Body of pancreas (tissue), 4 donors: ENCODE measurements at places on chromosomes 4 and X.

DNA sequence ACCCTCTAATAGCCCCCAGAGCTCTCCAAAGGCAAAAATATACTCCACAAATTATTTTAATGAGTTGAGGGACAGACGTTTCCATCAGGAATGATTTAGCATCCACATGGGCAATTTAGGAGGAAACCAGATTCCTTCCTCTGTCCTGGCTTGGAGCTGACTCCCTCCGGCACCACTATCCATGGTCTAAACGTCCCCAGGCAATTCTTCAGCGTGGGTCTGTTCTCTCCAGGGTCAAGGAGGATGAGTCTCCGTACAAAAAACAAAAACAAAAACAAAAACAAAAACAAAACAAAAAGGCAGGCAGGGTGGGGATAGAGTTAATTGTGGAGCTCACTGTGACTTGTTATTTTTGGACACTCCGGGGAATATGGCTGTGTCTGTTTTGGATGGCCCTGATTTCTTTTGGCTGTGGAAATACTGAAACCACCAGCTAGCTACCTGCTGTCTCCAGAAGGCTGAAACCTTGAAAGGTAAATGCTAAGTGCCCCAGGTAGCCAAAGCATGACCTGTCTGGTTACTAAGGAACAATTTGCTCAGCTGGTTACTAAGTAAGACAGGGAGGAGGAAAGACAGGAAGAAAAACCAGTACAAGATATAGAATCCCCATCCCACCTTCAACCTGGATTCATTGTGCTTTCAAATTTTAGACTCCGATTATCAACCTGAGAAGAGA, 419.1 kb upstream of the LCORL start:
- H3K4me3 ChIP-seq: no peak overlapping the region
- DNase-seq: no peak
- no peaks in the 10 kb centered on the region for H3K27me3 ChIP-seq
- H3K27ac ChIP-seq: no peak overlapping the region
- H3K36me3 ChIP-seq: no peaks in the 10 kb centered on the region
- H3K4me1 ChIP-seq: no peaks in the 10 kb centered on the region

- no peaks in the 10 kb centered on the region for H3K27me3 ChIP-seq
- H3K4me1 ChIP-seq: no peaks in the 10 kb centered on the region
- no peak overlapping the region for H3K27ac ChIP-seq
Observed at GRCh38 chrX:30787012-30787411, 102.0 kb downstream of the TAB3 start.

- no peaks in the 10 kb centered on the region for H3K4me1 ChIP-seq
- DNase-seq: no peak
- H3K4me3 ChIP-seq: no peak overlapping the region
- H3K27ac ChIP-seq: no peak overlapping the region
- no peaks in the 10 kb centered on the region for H3K36me3 ChIP-seq
Observed at GRCh38 chrX:120260369-120260768, 9.8 kb downstream of the ZBTB33 start.

GRCh38 chr4:14383652-14384051, 618.6 kb upstream of the CPEB2 start:
- DNase-seq: no peak
- H3K27ac ChIP-seq: no peak overlapping the region
- peaks cover 15% of the 10 kb centered on the region for H3K4me1 ChIP-seq
- H3K4me3 ChIP-seq: no peak overlapping the region
- H3K36me3 ChIP-seq: no peaks in the 10 kb centered on the region
- H3K27me3 ChIP-seq: no peaks in the 10 kb centered on the region
